ENCODE measurements at places on chromosomes 7 and 10.
A peak's percentile ranks its signal among the peaks of the same experiment; 100 is the strongest.

DNA sequence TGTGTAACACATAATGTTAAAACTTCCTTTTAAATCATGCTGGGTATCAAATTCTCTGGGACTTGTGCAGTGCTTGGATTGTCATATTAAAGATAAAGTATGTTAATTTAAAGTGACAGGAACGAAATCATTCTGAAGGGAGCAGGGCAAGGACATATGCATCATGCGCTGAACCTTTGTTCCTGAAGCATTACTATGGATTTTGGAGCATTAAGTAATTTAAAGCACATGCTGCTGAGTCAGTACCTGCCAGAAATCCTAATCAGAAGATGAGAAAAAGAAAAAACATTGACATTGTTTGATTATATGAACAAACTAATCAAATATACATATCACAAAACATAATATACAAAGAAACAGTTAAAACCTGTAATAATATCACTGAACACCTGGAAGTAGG is 101.4 kb downstream of the MICU1 start:
- DNase-seq = no peak

DNA sequence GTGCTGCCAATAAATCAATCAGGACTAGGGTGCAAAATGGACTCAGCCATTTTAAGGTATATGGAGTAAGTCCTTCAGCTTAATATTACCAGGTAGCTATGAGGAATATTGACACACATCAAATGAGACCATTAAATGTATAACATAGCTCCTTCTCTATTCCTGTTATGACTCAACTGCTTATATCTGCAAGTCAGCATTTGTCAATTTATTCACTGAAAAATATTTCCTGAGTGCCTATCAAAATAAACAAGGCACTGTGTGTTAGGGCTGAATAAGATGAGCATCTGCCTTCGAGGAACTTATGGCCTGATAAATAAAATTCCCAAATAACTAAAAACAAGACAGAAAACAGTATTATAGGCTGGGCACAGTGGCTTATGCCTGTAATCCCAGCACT is 113.8 kb downstream of the CDK6 start:
- DNase-seq = no peak

- no peak for DNase-seq
Measured at GRCh38 chr7:70775570-70776156, 356.3 kb upstream of the GALNT17 start.

- no peak for DNase-seq
Measured at GRCh38 chr10:33819206-33819605, 484.7 kb upstream of the NRP1 start.

DNA sequence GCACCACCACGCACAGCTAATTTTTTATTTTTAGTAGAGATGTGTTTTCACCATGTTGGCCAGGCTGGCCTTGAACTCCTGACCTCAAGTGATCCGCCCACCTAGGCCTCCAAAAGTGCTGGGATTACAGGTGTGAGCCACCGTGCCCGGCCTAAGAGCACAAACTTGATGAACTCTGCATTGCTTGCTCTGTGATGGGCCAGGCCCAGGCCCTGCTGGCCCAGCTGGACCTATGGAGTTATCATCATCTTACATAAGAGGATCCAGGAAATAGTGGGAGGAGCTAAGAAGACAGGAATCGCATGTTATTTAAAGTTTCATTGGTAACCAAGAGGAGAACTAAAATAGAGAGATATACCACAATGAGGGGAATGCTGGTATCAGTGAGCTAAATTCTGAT is 86.9 kb downstream of the DAGLB start:
- no peak for DNase-seq

GRCh38 chr10:125061557-125062226 is 98.7 kb downstream of the CTBP2 start:
- DNase-seq = no peak

DNA sequence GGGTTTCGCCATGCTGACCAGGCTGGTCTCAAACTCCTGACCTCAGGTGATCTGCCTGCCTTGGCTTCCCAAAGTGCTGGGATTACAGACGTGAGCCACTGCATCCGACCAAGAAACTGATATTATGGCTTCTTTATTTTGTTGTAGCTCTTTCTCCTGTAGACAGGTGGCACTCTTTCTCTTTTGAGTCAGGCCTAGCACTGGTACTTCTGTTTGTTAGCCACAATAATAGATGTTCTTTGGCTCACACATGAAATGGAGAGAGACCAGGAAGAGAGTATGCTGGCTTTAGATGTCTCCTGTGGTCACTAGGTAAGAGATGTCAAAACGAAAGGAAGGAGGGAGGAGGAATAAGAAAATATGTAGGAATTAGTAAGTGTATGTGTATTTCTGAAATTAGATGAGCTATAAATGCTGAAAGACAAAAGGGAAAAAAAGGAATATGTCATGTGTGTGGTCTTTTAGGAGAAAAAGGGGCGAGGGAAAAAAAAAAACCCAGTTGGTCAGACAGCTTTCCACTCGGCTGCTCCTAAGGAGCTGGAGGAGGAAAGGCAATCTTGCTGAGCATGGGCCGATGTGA is 78.7 kb downstream of the CLEC2L start:
- no peak for DNase-seq

- DNase-seq = no peak
Measured at GRCh38 chr7:69130396-69130795, 467.9 kb upstream of the AUTS2 start.

- DNase-seq = peak; percentile 16
Measured at GRCh38 chr10:46516660-46517416, 39.6 kb downstream of the GPRIN2 start.

GRCh38 chr10:25632802-25633201 is 301.2 kb upstream of the MYO3A start:
- DNase-seq = no peak

- DNase-seq = no peak
Measured at GRCh38 chr7:10632712-10633111, 341.0 kb upstream of the PHF14 start.

GRCh38 chr10:60387531-60387930 is 2.1 kb downstream of the ANK3 start:
- no peak for DNase-seq

- no peak for DNase-seq
Measured at GRCh38 chr7:133753513-133753912, 373.6 kb upstream of the LRGUK start.

DNA sequence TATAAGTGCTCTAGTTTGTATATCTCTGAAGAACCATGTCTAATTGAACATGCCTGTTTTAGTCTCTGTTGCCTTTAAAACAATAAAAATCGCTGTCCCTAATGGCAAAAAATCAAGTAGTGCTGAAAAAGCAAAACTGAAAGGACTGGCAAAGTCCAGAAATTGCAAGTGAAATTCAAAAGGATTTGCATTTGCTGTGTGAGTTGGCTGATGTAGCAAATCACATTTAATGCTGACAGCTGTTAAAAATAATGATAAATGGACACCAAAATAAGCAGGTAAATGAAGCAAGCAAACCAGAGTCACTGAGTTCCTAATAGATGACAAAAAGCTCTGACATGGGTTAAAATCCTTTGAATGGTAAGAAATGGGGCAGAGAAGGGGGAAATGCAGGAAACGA is 874.1 kb downstream of the GRM8 start:
- DNase-seq = no peak

DNA sequence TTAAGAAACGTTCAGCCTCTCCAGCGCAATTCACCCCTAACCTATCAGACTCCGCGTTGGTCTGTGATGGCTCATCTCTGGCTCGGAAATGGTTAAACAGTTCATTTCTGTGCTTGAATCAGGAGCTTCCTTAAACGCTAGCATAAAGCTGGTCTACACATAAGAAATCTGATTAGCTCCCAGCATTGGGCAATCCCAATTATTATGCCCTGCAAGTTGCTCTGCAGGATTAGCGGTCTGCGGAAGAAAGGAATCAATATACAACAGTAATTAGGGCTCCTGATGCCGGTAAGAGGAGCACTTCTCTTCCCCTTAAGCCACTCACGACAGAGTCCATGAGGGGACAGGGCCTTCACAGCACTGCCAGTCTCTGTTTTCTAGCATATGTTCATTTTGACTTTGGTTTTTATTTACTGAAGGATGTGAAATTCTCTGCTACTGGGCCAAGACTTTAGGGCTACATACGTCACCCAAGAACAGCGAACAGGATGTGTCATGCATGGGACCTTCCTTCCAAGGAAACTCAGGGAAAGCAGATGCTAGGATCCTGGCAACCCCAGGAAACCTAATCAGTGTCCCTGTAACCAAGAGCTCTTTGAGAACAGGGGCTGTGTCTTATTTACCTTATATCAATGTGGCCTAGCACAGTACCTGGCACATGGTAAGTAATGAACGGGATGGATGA is 324.4 kb downstream of the KCNMA1 start:
- no peak for DNase-seq

- DNase-seq = no peak
Measured at GRCh38 chr7:30804078-30804661, 33.0 kb downstream of the MINDY4 start.

DNA sequence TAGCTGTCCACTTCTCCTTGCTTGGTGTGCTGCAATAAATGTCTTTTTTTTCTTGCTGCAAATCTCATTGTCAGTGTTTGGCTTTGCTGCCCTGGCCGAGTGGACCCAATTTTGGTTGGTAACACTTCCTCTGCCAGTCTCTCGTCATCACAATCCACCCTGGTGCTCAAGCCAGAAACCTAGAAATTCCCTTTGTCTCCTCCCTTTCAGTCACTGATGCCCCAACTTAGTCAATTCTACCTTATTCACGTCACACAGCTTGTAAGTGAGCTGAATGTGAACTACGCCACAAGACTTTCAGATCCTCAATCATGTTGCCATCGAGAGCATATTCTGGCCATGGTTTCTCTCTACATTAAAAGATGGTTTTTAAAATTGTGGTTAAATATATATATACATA is 13.0 kb upstream of the FRA10AC1 start:
- no peak for DNase-seq

DNA sequence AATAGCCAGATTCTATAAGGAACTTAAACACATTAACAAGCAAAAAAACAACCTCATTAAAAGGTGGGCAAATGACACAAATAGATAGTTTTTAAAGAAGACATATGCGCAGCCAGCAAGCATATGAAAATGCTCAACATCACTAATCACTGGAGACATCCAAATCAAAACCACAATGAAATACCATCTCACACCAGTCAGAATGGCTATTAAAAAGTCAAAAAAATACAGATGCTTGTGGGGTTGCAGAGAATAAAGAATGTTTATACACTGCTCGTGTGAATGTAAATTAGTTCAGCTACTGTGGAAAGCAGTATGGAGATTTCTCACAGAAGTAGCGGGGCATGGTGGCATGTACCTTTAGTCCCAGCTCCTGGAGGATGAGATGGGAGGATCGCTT is 164.0 kb downstream of the CHRM2 start:
- DNase-seq = no peak

DNA sequence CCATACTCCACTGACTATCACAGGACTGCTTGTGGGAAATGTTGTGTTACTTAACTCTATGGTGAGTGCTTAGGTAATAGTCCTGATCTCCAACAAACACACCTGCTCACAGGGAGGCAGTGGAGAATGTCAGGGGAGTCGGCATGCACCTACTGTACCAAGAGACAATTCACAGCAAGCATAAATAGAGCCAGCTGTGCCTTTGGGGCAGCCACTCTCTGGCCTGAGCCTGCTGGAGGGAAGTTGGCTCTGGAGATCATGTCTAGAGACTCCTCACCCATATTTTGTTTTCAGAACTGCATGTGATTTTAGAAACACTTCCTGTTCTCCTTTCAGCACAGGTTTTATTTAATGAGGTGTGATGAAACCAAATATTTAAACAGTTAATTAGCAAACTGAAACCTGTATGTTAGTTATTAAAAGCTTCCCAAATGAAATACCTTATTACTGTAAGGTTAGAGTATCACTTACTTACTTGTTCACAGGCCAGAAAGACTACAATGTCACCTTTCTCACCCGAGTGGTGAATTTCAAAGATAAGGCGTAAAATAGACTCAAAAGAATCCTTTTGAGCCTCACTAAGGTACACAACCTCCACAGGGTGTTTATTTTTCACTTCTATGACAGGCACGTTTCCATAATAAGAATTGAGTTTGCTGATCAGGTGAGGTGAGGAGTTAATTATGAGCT is 21.8 kb downstream of the DHX32 start:
- DNase-seq = no peak

DNA sequence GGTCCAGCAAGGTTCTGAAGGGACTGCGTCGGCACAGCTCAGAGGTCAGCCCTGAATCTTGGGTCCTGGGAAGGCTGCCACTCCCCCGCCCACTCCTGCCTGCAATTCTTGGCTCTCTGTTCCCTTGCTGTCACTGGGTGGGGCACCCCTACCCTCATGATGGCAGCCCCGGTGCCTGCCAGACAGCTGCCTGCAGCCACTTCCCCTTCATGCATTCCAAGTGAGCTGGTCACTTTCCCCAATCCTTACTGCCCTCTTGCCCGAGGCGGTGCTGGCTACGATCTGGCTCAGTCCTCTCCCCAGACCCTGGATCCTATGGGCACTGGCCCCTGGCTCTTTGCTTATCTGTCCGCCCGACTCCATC is 14.2 kb downstream of the MYL10 start:
- no peak for DNase-seq

GRCh38 chr7:66013938-66014337 is 31.9 kb upstream of the GUSB start:
- DNase-seq = no peak

GRCh38 chr10:89002226-89002978 is 11.8 kb downstream of the FAS start:
- no peak for DNase-seq

- DNase-seq = no peak
Measured at GRCh38 chr10:19570120-19570519, 246.1 kb upstream of the PLXDC2 start.

GRCh38 chr7:116899308-116899707 is 36.9 kb downstream of the CAPZA2 start:
- DNase-seq = no peak

DNA sequence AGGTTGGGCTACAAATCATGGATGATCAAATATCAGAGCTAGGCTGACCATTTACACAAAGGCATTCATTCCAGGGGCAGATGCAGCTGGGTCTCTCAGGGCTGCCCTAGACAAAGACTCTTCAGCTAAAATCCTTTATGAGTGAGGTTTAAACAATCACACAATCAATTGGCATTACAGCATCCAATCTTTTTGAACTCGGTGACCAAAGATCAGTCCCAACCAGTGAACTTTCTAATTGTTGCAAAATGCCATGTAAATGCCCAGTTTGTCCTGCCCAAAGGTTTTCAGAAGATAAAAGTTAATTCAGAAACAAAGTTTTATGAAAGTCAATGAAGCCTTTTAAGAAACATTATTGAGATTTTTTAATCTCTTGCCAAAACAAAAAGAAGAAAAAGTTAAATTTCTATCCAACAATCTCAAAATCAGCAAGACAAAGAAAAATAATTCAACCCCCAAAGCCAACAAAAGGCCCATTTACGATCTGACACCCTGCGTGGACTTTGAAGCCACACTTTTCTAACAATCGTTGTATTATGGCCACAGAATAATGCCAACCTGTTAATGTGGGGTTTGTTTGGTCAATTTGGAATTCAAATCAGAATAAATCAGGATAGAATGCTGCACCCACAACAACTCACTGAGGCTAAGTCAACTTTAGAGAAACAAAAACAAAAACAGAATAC is 40.9 kb downstream of the GPR37 start:
- DNase-seq = no peak

All from stimulated activated CD8-positive, alpha-beta memory T cell treated with anti-CD3 and anti-CD28 coated beads, Interleukin-4, amount 100 ng/mL, for 48 hours (primary cell).